ENCODE measurements at places on chromosomes 5 and 9.

GRCh38 chr5:1108865-1109174, 3.0 kb downstream of the SLC12A7 start:
- no peak for DNase-seq

GRCh38 chr5:173941758-173942401, 47.1 kb upstream of the C5orf47 start:
- no peak for DNase-seq

DNA sequence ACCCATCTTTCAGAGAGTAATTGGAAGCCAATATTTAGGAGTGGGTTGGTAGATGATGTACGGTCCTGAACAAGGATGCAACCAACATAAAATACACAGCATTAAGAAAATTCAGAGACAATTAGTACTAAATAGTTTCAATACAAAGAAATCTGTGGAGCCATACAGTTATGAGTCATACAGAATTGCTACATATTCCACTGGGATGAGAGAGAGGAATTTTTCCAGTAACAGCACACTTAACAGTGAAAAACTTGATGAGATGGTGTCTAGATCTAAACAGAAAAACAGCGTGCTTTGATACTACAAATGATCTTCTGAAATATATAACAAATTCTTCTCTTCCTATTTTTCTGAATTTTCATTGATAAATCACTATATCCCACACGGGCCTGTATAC, 1999.3 kb upstream of the CDH9 start:
- DNase-seq, result no peak

DNA sequence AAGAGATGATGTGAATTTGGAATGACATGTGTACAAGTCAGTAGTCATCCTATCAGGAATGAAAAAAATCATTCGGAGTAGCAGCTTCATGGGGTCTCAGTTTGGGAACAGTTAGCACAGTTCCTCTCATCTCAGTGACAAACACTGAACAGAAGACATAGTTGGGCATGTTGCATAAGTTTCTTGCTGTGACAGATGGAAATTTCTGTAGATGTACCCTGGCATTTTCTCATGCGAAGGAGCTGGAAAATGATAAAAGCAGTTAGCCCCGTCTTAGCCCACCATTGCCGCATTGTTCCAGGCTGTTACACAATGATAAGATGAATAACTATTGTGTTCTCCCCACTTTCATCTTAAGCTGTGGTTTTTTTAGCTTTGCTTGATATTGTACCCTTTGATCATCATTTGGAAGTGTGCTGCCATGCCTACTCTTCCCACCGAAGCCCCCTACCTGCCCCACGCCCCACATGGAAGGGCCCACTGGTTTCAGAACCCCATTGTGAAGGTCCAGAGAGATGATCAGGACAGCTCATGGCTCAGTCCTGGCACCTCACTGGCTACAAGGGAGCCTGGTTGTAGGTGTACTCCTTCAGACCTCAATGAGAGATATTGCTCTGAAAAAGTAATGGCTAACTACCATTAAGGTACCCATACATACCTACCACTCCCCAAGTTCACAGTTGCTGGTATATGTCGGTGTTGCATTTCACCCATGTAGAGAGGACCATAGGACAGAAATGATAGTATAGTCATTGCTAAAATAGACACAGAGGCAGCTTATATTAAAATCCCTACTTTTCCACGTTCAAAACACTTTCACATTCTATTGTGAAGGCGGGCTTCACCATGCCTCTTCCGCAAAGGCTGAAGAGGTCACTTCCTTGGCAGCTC, 38.8 kb downstream of the SFXN1 start:
- no peak for DNase-seq

DNA sequence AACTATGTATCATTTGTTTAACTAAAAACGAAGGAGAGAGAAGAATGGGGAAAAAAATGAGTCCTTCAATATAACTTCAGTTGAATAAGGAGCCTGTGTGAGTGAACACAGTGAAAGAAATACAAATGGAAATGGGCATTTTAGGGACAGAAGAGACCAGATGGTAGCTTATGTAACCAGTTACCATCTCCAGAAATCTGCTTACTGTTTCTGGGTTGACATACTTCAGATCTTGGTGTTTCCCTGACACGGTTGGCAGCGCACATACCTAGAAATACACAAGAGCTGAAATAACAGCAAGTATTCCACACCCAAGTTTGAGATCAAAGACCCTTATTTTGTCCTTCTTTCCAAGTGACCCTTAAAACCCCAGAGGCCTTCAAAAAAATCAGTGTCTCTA, 14.9 kb upstream of the GFRA3 start:
- DNase-seq, result no peak

DNA sequence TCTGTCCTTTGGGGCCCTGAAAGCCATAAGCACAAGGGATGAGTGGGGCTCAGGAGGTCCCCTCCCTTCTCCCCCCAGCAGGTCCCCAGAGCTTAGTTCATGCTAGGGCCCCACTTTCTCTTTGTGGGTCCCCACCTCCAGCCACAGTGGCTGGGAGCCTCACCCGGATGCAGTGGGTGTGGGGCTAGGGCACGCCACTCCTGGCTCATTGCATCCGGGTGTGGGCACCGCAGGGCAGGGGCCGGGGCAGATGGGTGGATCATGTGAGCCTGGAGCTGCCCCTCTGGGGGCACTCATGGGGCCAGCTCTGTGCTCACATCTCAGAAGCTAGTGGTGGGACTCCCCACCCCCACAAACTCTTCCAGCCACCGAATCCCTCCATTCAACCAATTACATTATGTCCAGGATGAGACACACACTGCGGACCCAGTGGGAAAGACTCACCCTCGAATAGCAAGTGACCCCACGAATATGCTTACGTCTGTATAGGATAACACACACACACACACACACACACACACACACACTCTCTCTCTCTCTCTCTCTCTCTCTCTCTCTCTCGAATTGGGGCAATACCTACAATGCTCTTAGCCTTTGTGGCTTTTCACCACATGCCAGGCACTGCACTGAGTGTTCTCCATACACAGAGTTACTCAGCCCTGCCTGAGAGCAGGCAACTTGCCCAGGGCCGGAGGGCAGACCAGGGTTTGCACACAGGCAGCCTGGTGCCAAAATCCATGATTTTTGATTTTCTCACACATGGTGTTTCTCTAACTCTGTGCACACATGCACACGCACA, 16.8 kb upstream of the PHYKPL start:
- DNase-seq, result no peak

- DNase-seq, result no peak
These were observed 202.6 kb downstream of the NR3C1 start for GRCh38 chr5:143200781-143201398.

GRCh38 chr9:122338994-122339393, 31.8 kb upstream of the PTGS1 start:
- DNase-seq, result no peak
